Thyroid gland (tissue), 4 donors: ENCODE measurements at places on chromosomes 2 and 18.
A peak's percentile ranks its signal among the peaks of the same experiment; 100 is the strongest.

GRCh38 chr2:56184500-56185011, 766 bp downstream of the CCDC85A start:
- peak; percentile 64 for DNase-seq

GRCh38 chr2:28544405-28544921, 48.6 kb downstream of the PLB1 start:
- DNase-seq, result no peak

- no peak for DNase-seq
These were observed 537.6 kb upstream of the SETBP1 start for GRCh38 chr18:44143072-44143471.

DNA sequence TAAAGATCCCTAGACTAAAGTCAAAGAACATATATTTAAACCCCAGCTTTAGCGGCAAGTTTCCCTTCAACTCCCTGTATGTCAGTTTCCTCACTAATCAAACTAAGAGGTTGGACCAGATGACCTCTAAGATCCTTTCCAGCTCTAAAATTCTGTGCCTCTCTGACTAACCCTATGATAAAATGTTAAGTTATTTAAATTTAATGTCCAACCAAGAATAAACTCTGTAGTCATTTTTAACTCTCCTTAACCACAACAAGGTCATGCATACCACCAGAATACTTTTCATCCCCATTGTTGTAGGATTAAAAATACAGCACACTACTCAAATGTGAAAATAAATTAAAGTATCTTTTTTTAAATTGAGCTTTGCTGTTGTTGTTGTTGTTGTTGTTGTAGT, 5.2 kb upstream of the PDE1A start:
- no peak for DNase-seq

- no peak for DNase-seq
These were observed 59.1 kb downstream of the TPO start for GRCh38 chr2:1472350-1472749.

DNA sequence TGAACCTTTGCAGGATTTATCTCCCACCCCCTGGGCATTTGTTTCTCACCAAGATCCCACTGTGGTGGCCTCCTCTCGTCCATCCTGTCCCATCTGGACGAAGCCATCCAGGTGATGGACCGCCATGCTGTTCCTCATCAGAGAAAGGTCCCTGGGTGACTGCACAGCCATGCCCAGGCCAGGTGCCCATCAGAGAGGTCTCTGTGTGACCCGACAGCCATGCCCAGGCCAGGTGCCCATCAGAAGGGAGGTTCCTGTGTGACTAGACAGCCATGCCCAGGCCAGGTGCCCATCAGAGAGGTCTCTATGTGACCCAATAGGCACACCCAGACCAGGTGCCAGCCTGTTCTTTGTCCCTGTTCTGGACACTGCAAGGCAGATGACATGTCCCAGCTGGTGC, 360.9 kb upstream of the SALL3 start:
- DNase-seq, result no peak

- no peak for DNase-seq
These were observed 42.0 kb downstream of the SPC25 start for GRCh38 chr2:168848225-168848624.

- DNase-seq, result peak; percentile 55
These were observed 39.9 kb upstream of the DARS1 start for GRCh38 chr2:136025057-136025973.

DNA sequence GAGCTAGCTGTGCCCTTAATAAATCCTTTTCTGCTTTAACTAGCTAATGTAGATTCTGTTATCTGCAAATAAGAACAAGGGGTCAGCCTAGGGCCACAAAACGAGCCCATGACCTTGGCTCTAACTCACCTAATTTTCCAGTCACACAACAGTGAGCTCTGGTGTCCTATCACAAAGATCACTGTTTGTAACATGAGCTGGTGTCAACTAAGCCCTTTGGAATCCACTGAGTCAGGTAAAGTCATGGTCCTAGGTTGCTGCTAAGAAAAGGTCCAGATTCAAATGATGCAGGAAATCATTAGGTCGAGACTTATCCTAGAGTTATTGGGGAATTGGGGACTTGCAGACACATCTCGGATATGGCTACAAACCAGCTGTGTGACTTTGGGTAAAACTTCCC, 49.9 kb downstream of the ST8SIA5 start:
- no peak for DNase-seq

DNA sequence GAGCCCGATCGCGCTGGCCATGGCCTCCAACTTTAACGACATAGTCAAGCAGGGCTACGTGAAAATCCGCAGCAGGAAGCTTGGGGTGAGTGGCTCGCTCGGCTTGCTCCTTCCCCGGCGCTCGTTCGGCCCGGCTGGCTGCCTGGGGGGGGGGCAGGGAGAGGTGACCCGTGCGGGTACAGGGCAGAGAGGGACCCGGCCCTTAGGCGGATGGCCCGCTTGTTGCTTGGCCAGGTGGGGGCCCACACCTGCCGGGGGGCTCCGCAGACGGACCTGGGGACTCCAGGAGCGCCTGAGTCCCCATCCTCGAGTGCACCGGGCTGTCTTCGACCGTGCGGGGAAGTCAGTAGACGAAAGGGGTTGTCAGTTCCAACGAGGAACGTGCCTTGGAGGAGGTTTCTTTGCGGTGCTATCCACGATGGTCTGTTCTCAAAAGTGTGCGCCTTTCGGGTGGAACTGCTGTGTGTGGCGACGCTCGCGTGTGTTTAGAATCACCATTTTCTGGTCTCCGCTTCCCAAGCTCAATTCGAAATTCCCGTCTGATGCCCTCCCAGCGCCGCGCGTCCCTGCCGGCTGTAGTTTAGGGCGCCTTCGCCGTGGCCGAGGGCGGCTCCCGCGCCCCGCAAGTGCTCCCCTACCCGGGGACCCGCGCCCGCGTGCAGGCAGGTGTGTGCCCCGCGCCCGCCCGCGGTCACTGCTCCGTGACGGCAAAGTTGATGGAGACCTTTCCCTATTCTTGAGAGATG, 711 bp downstream of the DOK6 start:
- DNase-seq, result peak; percentile 32

- DNase-seq, result no peak
These were observed 938.9 kb downstream of the CPS1 start for GRCh38 chr2:211495339-211495738.

- no peak for DNase-seq
These were observed 102.1 kb downstream of the ATAD2B start for GRCh38 chr2:23824777-23825212.

DNA sequence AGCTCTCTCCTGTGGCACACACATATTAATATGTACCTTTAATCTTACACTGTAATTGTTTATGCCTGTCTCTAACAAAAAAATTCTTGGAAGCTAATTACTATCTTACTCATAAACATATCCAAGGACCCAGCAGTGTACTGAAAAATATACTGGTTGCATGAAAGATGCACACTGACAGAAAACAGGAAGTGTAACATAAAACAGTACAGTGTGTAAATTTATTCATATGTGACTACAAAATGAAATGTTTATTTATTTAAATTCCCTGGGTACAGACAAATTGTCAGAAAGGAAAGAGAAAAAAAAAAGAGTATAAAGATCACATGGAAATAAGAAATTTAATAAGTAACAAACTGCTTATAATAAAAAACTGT, 28.5 kb downstream of the TMEM131 start:
- no peak for DNase-seq

DNA sequence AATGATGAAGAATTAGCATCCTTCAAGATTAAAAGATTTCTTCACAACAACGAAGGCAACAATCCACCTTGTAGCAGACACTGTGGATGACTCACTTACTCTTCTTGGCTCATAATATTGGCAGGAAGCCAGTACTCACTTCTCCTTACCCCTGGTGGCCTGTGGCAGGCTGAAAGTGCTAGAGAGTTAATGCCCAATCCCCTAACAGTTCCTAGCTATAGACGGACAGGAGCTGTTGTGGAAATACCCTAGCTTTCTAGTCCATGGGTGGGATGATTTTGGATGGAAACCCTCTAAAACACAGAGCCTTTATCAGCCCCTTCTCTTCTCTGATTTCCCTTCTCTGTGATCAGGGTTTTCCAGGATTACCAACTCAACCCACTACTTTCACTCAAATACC, 128.6 kb upstream of the NYAP2 start:
- DNase-seq, result peak; percentile 17

- no peak for DNase-seq
These were observed 73.8 kb downstream of the CBLN2 start for GRCh38 chr18:72470391-72470790.

DNA sequence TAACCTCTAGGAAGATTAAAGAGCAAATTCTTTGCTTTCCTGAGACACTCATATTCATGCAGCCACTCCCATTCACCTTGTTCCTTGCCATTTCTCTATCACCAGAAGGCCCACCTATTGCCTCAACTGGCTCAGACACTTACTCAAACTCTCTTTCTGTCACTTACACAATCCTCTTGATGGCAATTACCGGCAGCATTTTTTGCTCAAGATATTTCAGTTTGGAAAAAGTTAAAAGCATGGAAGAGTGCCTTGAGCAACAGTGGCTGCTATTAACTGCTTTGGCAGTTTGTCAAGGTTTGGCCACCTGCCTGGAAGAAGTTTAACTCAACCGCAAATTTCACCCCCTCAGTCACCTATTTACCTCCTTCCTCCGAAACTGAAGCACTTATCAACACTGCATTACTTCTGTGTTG, 1104.0 kb upstream of the PIK3C3 start:
- DNase-seq, result peak; percentile 84

- DNase-seq, result no peak
These were observed 32.5 kb downstream of the BMPR2 start for GRCh38 chr2:202408546-202409140.

DNA sequence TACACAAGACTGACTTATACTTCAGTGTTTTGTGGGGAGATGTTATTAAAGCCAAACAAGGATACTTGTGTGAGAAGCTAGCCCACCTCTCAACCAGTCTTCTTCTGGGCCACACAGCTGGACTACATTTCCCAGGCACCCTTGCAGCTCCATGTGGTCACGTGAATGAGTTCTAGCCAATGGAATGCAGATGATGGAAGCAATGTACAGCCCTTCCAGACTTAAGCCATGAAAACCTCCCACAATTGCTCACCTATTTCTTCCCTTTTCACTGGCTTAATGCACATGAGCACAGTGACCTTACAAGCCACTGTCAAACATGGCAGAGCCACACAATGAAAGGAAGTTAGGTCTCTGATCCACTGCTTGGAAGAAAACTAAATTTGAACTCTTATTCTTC, 20.4 kb upstream of the FEZ2 start:
- no peak for DNase-seq

GRCh38 chr2:64773461-64774118, 119.9 kb upstream of the SERTAD2 start:
- no peak for DNase-seq

DNA sequence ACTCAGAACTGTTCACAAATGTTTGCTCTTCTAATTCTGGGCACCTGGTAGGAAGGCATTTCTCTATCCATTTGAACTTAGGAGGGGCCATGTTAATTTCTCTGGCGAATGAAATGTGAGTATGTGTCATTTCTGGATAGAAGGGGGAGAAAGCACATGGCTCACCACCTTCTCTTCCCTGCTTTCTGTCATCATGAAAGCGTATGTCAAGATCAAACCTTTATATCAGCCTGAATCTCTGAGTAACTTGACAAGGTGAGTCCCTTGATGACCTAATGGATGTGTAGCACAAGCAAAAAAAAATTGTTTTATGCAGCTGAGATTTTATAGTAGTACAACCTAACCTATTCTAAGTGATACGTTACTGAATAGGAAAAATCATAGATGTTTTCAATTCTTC, 12.1 kb upstream of the LCT start:
- no peak for DNase-seq

GRCh38 chr18:35868915-35869314, 103.6 kb upstream of the RMP24 start:
- no peak for DNase-seq

- DNase-seq, result no peak
These were observed 10.0 kb downstream of the INPP4A start for GRCh38 chr2:98454500-98455235.

DNA sequence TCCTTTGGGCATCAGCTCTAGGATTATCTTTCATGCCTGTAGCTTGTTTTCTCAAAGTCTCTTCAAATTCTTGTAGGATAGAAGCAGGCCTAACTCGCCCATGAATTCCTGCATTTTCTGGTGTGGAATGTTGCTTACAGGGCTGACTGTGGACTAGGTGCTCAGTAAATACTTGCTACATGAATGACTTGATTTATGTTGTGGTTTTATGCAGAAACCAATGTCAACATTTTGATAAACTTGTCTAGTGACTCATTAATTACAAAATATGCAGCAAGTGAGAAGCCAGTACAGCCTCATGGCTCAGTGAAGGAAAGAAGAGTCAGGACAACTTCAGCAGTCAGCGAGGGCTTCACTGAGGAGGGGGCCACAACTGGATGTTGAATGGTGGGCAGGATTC, 110.6 kb upstream of the SIX2 start:
- no peak for DNase-seq

- DNase-seq, result no peak
These were observed 2.4 kb downstream of the NUP35 start for GRCh38 chr2:183126635-183127034.

DNA sequence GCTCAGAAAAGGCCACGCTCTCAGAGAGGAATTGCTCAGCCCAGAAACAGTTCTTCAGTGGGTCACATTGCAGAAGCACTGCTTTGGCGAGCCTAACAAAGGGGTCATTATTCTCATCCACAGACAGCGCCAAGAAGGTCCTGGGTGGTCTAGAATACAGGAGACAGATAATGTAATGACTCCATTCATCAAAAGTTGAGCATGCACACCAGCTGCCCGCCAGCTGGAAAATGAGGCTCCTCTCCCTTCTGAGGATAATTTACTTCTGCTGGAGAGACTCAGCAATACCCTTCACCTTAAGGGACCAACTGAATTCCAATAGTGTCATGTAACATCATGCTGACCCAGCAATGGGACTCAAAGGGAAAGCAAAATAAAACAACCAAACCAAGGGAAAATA, 79.9 kb downstream of the TRIB2 start:
- DNase-seq, result no peak

- no peak for DNase-seq
These were observed 185.2 kb upstream of the ID2 start for GRCh38 chr2:8496617-8497016.

- no peak for DNase-seq
These were observed 129.1 kb upstream of the DOCK10 start for GRCh38 chr2:225171350-225171749.

DNA sequence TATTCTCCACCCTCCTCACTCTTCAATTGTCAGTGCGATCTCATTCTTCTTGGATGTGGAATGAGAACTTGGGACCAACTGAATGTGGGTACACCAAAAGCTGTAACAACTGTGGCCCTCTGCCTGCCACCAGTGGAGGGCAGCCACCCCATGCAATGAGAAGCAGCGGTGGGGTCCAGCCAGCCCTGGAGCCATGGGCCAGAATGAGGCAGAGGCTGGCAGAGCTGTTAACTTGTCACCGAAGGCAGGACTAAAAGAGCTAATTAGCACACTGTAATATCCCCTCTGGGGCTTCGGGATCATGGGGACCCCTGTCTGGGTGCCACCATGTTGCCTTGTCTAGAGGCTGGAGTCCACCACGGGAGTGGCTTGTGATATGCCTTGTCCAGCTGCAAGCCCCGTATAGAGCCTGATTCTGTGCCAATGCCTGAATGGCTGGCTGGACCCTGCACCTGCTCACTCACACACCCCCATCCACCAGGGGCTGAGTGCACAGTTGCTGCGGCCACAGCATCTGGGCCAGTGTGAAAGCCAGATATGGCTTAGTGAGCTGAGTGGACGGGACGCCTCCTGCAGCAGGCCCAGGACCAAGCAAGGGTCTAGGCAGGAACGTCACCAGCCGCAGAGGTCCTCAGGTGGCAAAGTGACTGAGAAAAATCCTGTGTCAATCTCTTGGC, 680.5 kb downstream of the DSC3 start:
- DNase-seq, result no peak

- DNase-seq, result peak; percentile 73
These were observed 1027.7 kb downstream of the TMEM182 start for GRCh38 chr2:103789381-103790095.
